Ecto neural progenitor cell (in vitro differentiated cells): ENCODE measurements at places on chromosomes 12 and 14.

DNA sequence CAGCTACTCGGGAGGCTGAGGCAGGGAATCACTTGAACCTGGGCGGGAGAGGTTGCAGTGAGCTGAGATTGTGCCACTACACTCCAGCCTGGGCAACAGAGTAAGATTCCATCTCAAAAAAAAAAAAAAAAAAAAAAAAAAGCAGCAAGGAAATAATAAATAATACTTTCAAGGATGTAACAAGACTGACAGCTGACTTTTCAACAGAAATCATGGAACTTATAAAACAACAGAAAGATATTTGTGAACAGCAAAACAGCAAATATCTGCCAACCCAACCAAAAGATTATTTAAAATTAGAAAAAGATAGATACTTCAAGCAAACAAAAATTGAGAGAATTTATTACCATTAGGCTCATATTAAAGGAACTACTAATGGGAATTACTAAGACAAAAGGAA, 115.1 kb downstream of the TSHR start:
- DNase-seq = no peak

DNA sequence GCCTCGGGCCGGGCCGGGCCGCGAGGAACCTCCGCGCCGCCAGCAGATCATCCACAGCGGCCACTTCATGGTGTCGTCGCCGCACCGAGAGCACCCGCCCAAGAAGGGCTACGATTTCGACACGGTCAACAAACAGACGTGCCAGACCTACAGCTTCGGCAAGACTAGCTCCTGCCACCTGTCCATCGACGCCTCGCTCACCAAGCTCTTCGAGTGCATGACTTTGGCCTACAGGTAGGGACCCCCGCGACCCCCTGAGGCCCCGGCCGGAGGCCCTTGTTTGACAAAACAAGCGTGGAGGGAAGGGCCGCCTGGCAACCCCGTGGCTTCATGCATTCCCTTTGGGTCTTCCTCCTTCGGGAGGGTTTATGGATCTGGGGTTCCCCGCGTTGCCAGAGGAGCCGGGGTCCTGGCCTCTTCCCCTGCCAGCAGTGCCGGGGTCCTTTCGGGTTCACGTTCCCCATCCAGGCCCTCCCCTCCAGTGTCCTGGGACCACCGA, 526 bp downstream of the MLXIP start:
- peak; percentile 80 for DNase-seq

GRCh38 chr12:56129206-56129941, 1.3 kb downstream of the ESYT1 start:
- peak; percentile 86 for DNase-seq

DNA sequence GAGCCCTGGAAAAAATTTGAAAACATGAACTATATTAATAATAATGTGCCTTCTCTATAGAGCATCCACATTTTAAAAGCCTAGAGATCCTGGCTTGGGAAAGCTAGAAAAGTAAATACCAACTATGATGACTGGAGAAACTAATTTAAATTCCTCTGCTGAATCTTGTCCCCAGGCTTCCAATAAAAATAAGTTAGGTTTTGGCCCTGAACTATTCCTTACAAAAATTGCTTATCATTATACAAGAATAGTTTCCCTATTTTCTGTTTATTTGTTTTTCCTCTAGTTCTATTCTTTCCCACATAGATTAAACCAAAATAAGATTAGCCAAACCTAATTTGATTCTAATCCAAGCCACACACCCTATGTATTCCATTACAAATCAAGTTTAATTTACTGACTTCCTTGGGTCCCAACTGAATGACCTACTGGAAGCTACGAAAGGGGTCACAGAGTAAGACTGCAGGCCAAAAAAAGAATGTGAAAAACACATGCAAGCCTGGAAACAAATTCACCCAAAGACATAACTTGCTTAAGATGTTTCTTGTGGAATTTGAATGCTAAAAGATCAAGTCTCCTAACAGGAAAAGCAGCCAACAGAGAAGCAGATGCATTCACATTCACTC, 133.0 kb downstream of the PAWR start:
- DNase-seq = no peak

DNA sequence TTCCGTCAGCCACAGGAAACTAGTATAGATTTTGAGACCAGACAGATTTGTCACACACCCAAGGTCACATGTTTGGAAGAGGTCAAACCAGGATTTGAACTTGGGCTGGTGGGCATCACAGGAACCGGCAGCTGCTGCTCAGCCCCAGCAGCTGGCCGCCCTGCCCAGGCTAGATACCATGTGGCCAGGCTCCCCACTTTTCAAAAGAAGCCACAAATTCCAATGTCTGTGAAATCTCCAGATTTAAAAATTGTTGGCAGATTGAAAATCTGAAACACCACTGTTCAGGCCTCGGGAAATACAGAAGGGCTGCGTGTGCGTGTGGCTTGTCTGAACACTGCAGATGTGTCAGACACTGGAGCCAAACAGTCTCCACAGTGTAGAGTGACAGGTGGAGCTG, 30.4 kb downstream of the MMAB start:
- no peak for DNase-seq

DNA sequence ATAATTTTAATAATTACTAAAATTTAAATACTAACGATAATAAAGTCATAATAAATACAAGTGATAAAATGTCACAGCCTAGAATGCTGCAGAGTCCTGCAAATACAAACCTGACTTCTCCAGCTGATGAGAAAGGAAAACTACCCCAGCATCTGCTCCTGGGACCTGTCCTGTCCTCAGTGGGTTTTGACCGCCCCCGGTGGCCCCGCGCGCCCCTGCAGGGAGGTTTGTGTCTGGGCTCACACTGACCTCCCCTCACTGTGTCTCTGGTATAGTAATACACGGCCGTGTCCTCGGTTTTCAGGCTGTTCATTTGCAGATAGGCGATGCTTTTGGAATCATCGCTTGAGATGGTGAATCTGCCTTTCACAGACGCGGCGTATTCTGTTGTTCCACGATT, 1139.4 kb downstream of the TMEM121 start:
- DNase-seq = no peak

DNA sequence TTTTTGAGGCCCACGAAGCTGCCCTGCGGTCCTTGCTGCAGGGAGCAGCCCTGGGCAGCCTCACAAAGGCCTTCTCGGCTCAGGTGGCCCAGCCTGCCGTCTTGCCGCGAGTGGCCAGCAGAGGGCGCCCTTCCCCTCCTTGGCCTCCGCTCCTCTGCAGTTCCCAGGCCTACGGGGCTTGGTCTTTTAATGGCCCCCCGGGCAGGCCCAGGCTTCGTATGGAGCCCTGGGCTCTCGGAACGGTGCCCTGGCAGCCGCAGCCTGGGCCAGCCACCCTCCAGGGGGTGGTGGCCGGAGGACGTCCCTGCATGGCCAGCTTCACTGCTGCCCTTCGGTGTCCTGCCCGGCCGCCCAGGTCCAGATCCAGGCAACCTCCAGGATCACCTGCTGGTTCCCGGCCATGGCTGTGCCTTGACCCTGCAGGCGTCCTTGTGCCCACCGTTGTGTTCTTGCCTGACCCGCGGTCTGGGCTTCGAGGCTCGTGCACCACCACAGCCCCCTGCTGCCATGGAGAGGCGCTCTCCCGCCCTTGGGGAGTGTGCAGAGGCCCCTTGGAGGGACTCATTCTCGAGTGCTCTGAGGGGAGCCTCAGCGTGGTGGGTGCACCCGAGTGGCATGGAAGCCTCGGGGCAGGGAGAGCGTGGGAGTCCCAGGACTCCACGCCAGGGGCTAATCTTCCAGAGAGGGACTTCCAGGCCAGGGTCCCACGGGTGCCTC, 9.4 kb downstream of the ASPG start:
- peak; percentile 91 for DNase-seq

- no peak for DNase-seq
Observed at GRCh38 chr12:106974511-106974910, 12.4 kb downstream of the MTERF2 start.

- no peak for DNase-seq
Observed at GRCh38 chr12:126776026-126776655, 1490.8 kb upstream of the TMEM132C start.

DNA sequence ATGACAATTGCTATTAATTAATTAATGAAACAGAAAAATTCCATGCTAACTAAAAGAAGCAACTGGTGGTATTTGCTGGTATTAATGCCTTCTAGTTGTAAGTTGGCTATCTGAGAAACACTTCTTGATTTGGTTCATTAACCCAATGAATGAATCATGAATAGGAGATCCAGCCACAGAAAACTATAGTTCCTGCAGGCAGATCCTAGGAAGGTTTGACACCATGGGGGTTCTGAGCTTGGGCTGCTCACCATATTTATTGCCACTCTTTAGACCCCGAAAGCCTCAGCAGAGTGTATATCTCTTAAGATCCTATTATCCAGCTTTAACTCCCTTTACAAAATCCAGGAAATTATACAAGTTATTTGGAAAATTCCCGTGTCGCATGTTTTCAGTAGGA, 81.4 kb upstream of the REP15 start:
- no peak for DNase-seq

GRCh38 chr14:32702562-32702961, 236.1 kb upstream of the NPAS3 start:
- peak; percentile 61 for DNase-seq

DNA sequence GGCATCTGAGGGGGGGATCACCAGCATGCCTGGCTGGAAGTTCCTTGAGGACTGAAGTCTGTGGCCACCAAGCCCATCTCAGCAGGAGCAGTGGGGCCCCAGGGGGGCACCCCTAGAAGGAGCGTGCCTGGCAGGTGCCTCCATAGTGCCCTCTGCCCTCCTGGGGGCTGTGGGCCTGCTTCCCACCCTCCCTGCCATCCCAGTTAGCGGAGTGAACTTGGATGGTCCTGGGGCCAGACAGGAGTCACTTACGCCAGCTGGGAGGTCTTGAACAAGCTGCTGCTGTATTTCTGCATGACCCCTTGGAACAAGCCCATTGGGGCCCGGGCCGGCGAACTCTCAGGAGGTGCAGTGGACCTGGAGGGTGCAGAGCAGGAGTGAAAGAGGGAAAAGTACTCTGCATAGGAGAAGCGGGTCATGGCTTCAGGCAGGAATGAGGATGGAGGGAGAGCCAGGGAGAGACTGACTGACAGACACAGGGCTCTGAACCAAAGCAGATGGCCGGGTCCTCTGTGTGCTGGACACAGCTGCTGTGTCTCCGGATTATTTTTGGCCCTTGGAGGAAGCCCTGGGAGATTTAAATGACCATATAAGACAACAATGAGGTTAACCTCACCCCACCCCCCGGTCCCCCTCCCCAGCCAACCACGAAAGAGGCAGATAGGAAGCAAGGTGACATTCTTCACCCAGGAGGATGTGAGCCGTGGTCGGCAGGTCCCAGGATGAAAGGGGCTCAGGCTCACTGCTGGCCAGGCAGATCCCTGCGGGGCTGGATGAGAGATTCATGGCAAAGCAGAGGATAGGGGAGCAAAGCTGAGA, 19.6 kb downstream of the ASB2 start:
- no peak for DNase-seq

DNA sequence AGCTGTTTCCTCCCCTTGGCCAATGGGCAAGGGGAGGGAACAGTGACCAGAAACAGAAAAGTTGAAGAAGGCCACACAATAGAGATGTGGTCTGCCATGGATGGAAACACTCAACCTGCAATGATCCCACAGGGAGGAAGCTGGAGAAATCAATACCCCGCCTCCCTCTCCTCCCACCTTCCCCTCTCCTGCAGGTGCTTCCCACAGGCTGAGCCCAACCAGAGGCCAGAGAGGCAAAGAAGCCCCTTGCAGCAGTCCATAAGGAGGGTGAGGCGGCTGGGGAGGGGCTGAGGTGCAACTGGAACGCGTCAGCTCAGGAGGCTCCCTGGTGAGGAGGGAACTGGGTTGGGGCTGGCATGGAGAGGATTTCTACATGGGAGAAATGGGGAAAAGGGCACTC, 84.0 kb downstream of the RNF34 start:
- no peak for DNase-seq

GRCh38 chr12:129486931-129487330, 416.9 kb downstream of the TMEM132D start:
- no peak for DNase-seq

GRCh38 chr12:31710021-31710818, 18.6 kb downstream of the AMN1 start:
- no peak for DNase-seq

DNA sequence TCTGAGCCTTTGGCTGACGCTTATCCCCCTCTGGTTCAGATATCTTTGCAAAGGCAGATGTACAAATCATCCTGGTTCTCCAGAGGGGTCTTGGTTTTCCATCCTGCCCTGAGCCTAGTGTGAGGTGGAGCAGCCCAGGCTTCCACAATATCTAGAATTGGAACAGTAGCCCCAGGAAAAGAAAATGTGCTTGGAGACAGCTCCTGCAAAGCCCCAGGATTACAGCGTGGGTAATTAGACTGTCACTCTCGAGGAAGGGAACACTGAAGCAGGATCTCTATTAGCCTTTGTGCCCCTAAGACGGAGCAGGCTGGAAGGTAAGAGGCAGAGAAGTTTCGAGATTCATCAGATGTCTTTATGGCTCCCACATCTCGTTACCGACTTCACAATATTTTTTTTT, 59.4 kb downstream of the TMEM132C start:
- no peak for DNase-seq

DNA sequence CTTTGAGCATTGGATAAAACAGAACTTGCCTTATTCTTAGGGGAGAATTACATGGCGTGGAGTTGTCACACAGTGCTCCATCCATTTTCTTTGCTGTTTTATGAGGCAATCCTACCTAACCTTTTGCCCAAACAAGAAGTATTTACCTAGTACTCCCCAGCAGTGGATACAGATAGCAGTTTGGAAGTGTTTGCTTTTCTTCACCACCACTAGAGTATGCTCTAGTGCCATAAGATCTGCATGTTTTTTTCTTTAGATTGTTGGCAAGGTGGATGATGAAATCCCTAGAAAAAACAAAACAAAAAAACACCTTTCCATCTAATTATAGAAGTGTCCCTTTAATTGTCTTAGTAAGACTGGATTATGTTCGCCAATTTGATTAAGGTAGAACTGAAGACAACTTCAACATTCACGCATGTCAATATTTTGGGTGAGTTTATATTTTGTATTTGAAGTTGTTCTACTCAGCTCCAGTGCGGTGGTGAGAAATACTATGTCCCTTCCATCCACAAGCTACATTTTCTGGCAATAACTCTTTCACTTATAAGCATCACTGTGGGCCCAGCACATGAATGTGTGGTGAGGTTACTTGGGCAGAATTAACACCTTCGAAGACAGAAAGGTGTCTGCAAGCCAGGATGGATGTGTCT, 23.6 kb upstream of the TMEM260 start:
- no peak for DNase-seq

- no peak for DNase-seq
Observed at GRCh38 chr14:86057018-86057667, 527.2 kb downstream of the FLRT2 start.

DNA sequence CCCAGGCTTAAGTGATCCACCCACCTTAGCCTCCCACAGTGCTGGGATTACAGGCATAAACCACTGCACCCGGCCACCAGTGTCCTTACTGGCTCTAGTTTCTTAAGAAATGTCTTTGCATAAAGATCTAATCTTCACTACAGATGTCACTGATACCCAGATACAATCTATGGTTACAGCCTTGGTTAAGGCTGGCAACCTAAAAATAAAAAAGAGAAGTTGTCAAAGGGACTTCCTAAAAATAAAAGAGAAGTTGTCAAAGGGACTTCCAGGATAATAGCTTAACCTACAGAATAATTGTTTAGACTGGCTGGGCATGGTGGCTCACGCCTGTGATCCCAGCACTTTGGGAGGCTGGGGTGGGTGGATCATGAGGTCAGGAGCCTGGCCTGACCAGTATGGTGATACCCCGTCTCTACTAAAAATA, 27.6 kb downstream of the ETFBKMT start:
- no peak for DNase-seq

- DNase-seq = no peak
Observed at GRCh38 chr12:90922145-90922627, 32.8 kb downstream of the CCER1 start.

GRCh38 chr14:21104448-21105060, 3.7 kb downstream of the TMEM253 start:
- peak; percentile 81 for DNase-seq

- DNase-seq = no peak
Observed at GRCh38 chr12:107353312-107353711, 260.0 kb upstream of the CRY1 start.
